Caco-2 (cell line): ENCODE measurements at places on chromosomes 4 and X.

GRCh38 chr4:102285831-102286230, 59.5 kb downstream of the SLC39A8 start:
- DNase-seq = no peak

- DNase-seq = no peak
These were observed 50.8 kb upstream of the RAP2C start for GRCh38 chrX:132270021-132270420.

- DNase-seq = no peak
These were observed 9.0 kb downstream of the GK2 start for GRCh38 chr4:79399076-79399475.

GRCh38 chr4:38383646-38384121, 280.3 kb upstream of the KLF3 start:
- DNase-seq = no peak

GRCh38 chr4:88033309-88033708, 25.9 kb downstream of the PKD2 start:
- DNase-seq = peak; percentile 58

DNA sequence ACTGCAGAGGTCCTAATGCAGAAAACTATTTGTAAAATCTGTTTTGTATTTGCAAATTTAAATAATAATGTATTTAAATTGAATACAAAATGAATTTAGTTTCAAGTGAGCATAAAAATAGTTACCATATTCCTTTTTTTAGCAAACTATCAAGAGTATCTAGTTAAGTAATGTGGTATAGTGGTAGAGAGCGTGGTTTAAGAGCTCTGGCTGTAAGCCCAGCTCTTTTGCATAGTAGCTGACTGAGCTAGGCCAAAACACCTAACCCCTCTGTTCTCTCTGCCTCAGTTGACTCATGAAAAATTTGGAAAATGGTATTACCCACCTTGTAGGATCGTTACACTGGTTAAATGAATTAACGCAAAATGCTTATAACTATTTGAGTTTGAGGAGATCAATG, 18.1 kb upstream of the ADAD1 start:
- no peak for DNase-seq

GRCh38 chr4:8211251-8211650, 12.2 kb downstream of the SH3TC1 start:
- no peak for DNase-seq

DNA sequence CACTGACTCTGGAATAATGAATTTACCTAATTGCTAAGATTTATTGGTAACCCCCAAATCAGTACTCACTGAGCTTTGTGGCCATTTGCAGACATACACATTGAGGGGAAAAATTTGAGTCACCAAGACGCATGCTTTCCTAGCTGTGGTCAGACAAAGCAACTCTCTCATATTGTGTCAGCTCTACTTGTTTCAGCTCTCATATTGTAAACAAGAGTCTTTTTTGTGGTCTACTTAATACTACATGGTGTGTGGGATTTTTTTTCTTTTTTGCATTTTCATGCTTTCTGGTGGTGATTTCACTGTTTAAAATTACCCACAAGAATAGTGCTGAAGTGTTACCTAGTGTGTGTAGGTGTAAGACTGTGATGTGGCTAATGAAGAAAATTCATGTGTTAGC, 428.2 kb upstream of the GALNT7 start:
- no peak for DNase-seq

GRCh38 chr4:4709736-4710135, 149.7 kb upstream of the MSX1 start:
- DNase-seq = no peak

- no peak for DNase-seq
These were observed 16.6 kb upstream of the ZNF718 start for GRCh38 chr4:107444-108429.

- no peak for DNase-seq
These were observed 147.2 kb downstream of the OPHN1 start for GRCh38 chrX:68286076-68286475.

DNA sequence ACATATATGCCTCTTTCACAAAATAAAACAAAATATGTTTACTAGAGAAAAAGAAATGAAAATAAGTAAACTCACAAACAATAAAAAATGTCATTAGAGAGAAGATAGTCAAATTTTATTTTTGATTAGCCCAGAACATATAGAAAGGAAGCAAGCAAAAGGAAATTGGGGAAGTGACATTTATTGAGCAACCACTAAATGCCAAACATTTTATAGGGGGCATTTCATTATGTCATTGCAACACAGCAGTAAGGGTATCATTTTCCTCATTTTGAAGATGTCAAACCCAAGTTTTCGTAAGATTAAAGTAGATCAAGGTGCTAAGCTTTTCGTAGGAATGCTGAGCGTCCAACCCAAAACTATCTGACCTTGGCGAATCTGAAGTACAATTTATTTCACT, 1331.5 kb upstream of the PABPC4L start:
- DNase-seq = no peak

DNA sequence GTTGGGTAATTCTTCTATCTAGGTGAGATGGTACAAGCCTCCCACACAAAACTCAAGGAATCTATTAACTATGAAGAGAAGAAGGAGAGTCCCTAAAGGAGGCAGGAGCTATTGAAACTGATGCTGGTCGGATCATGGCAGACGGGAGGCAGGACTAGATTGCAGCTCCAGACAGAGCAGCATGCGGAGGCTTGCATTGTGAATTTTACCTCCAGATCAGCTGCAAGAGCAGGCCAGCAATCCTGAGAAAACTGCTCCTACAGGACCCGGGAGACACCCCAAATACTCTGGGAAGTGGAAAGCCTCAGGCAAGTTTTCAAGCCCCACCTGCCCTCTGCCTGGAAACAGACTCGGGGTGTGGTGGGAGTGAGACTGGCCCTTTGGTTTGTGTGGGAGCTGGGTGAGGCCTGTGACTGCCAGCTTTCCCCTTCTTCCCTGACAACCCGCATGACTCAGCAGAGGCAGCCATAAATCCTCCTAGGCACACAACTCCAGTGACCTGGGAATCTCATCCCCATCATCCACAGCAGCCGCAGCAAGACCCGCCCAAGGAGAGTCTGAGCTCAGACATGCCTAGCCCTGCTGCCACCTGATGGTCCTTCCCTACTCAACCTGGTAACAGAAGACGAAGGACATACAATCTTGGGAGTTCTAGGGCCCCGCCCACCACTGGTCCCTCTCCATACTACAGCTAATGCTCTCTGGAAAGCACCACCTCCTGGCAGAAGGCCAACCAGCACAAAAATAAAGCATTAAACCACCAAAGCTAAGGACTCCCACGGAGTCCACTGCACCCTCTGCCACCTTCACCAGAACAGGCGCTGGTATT, 30.9 kb downstream of the GATB start:
- peak; percentile 3 for DNase-seq

GRCh38 chr4:10245751-10246150, 129.2 kb upstream of the WDR1 start:
- no peak for DNase-seq

GRCh38 chr4:16217300-16218051, 8.8 kb downstream of the TAPT1 start:
- DNase-seq = no peak

DNA sequence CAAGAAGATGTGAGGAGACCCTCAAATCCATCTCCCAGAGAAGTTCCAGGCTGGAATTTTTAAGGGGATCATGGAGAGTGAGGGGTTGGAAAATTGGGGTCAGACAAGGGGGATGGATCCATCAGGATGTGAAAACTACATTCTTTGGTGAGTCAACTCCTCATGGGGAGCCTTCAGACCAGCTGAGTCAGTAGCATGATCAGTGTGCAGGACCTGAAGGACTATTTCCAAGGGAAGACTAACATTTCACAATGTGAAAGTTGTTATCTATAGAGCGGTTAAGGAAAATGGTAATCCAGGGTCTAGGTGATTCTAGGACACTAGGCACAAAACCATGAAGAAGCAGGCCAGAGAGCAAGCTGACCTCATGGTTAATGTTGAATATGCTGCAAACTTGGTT, 38.6 kb upstream of the CEP135 start:
- DNase-seq = no peak

- no peak for DNase-seq
These were observed 876.0 kb downstream of the FSTL5 start for GRCh38 chr4:161287678-161288352.

DNA sequence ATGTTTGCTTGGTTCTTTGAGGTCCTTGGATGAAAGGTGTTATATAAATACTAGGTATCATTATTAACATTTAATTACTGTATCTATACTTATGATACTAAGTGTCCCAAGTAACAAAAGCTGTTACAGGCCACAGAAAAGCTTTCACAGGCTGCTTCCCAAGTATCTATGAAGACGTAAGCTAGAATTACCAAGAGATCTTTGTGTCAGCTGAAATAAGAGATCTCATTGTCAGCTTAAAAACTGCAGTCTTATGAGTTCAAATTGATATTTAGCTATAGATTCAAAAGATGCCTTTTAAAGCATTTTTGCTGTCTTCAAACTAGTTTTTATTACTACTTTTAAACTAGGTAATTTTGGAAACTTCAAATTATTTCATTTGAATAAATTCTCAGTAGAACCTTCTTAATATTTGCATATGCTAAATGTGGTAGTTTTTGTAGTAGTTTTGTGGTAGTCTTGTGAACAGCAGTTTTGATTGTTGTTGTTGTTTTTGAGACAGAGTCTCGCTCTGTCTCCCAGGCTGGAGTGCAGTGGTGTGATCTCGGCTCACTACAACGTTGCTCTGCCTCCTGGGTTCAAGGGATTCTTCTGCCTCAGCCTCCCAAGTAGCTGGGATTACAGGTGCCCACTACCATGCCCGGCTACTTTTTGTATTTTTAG, 170.0 kb upstream of the RPL34 start:
- DNase-seq = no peak

DNA sequence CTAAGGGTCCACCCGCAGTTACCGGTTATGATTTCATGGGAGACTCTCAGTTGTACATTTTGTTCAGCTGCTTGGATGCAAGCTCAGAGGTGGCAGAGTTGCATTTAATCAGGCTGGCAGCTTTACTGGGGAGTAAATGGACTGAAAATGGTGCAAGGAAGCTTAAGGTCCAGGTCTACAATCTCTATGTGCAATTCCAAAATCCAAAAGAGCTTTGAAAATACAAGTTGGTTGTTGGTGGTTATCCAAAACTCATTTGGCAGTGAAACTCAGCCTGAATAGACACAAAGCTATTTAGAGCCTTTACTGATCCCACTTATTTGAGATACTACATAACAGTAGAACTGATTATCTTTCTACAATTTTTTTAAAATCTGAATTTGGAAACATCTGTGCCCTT, 11.8 kb upstream of the ZFP42 start:
- DNase-seq = no peak

DNA sequence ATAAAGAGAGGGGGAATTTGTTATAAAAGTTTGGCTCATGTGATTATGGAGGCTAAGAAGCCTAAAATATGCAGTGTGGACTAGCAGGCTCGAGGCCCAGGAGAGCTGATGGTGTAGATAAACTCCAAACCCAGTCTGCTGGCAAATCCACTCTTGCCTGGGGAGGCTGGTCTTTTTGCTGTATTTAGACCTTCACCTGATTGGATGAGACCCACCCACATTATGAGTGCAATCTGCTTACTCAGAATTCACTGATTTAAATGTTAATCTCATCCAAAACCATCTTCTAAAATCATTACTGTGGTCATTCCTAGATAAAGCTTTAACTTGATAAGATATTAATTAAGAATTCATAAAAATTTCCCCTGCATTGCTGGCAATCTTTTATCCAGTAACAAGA, 473.2 kb downstream of the TMA16 start:
- no peak for DNase-seq

DNA sequence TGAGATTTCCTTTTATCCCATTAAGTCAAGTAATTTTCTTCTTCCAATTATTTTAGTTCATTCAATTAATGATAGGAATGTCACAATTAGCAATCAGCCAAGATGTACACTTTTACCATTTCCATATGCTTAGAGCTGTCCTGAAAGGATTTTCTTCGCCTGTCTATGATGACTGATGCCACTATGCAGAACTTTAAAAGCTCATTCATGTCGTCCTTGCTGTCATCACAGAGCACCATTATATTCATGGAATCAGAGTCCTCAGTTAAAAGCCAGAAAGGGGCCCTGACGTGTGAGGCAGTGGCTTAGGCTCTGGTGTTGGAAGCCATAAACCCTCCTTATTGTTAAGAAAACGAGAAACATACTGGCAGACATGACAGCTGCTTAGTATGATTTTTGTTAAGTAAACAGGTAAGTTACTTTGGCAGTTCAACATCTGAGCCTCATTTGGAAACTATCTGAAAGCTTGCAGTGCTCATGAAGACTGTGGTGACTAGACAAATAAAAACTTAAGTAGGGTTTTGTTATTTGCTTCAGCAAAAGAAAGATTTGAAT, 73.1 kb downstream of the HHIP start:
- no peak for DNase-seq
